Neural progenitor cell (in vitro differentiated cells): ENCODE measurements at places on chromosomes 5 and 9. TPM values are rescaled to one million over a fixed set of nuclear protein-coding genes. Genes with fewer than 3 reads are reported as not detected.

The CTXN3 gene
- 0.09 TPM in 1 of 2 replicates, not detected in the other for total RNA-seq

The REEP5 gene
- 14.3 and 17.1 TPM in 2 replicates for total RNA-seq

The LOX gene
- total RNA-seq = 0.09 and 0.11 TPM in 2 replicates

The PHF24 gene
- total RNA-seq = 0.71 and 1.8 TPM in 2 replicates

The FGF10 gene
- total RNA-seq = 0.37 and 1.3 TPM in 2 replicates

The FOXE1 gene
- total RNA-seq = not detected in 2 replicates

The EIF4E1B gene
- 0.06 and 0.68 TPM in 2 replicates for total RNA-seq

The PAPPA gene
- total RNA-seq = 0.15 and 0.65 TPM in 2 replicates

The HTR1A gene
- 0.22 TPM in 1 of 2 replicates, not detected in the other for total RNA-seq

The ADGRD2 gene
- 0.13 and 0.43 TPM in 2 replicates for total RNA-seq

The PCDHA5 gene
- 2.4 and 2.7 TPM in 2 replicates for total RNA-seq

The SURF4 gene
- total RNA-seq = 102 and 155 TPM in 2 replicates
